EH (cell line): ENCODE measurements at places on chromosomes 11 and 22.

- DNase-seq, result no peak
These were observed 78.3 kb downstream of the EMSY start for GRCh38 chr11:76523147-76523546.

DNA sequence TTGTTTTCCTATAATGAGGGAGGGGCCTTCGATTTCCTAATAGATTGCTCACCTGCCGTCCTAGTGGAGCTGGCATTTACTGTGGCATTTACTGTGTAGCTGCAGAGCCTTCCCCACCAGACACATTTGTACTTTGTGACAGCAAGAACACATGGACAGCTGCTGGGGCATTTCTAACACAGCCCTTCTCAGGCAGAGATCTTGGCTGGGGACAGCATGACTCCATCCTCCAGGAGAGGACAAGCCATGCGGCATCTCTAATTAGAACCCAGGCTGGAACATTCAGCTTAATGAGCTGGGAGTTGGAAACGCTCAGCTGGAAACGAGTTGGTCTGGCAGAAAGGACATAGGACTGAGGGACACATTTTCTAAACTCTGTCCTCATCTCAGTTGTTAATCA is 887.5 kb downstream of the NTM start:
- no peak for DNase-seq

- no peak for DNase-seq
These were observed 405.8 kb downstream of the NTM start for GRCh38 chr11:131776211-131776610.

DNA sequence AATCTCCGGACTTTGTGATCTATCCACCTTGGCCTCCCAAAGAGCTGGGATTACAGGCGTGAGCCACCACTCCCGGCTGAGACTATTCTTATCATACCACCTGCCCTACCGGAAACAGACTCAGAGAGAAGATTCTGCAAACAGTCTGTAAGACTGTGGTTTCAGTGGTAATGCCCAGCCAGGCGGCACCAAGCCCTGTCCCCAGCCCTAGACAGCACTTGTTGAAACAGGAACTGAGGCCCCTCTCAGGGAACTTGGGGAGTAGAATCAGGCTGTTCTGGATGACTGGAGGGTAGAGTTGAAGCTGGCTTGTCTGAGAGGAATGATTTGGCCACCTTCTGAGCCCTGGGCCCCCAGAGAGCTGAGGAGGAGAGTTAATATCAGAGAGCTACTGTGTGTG is 1.3 kb upstream of the INSC start:
- no peak for DNase-seq

DNA sequence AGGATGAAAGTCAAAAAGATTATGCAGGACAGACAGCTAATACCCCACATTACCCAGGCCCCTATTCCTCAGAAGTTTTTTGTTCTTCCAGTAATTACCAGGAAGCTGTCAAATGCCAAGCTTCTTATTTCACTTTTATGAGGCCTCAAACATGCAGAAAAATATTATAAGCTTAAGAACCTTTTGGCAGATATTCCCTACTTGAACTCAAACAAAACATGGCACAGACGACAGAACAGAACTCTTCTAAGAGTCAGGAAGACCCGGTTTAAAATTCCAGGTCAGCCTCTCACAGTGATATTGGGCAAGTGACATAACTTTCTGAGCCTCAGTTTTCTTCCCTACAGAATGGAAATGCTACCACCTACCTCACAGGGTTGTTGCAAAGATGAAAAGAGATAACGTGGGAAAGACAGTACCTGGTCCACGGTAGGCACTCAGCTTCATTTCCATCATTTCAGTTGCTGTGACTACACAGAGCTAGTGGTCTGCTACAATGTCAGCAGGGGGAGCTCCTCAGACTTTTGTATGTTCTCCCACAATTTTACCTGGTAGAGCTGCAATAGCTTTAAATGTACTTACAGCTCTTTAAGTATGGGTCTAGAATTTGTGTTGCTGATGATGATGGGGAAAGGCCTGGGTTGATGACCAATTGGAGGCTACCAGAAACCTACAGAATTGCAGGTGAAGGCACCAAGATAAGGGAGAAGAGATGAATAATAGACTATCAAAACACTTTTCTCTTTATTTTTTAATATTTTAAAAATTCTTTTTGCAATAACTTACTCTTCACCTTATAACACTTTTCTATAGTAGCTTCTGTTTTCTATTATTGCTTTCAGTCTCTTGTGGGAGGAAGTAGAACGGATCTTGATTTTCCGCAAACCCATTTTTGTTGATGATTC is 98.3 kb upstream of the CHRM4 start:
- DNase-seq, result peak; percentile 62

GRCh38 chr11:27754035-27755017 is 54.1 kb upstream of the BDNF start:
- peak; percentile 86 for DNase-seq

GRCh38 chr11:87260811-87261210 is 223.1 kb downstream of the TMEM135 start:
- DNase-seq, result peak; percentile 81

GRCh38 chr22:46578824-46579561 is 41.2 kb upstream of the GRAMD4 start:
- peak; percentile 22 for DNase-seq

- DNase-seq, result peak; percentile 22
These were observed 3.7 kb upstream of the COMT start for GRCh38 chr22:19937616-19938473.

GRCh38 chr11:95155385-95155784 is 65.7 kb downstream of the ENDOD1 start:
- no peak for DNase-seq

GRCh38 chr11:73359930-73360742 is 16.1 kb upstream of the RELT start:
- peak; percentile 37 for DNase-seq

DNA sequence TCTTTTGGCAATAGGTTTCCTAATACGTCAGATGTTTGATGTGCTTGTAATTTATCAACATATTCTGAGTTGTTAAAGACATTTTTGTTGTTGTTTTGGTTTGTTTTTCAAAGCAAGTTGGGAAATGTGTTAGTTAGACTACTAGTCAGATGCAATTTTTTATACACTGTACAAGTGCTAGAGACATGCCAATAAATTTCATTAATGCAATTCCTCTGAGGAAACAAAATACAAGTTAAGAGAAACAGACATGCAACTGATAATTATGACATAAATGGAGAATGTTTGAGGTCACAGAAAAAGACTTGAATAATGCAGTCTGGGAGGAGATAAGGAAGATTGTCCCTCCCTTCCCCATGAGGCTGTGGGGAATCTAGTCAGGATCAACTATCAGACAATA is 5.9 kb downstream of the OR51T1 start:
- DNase-seq, result no peak

DNA sequence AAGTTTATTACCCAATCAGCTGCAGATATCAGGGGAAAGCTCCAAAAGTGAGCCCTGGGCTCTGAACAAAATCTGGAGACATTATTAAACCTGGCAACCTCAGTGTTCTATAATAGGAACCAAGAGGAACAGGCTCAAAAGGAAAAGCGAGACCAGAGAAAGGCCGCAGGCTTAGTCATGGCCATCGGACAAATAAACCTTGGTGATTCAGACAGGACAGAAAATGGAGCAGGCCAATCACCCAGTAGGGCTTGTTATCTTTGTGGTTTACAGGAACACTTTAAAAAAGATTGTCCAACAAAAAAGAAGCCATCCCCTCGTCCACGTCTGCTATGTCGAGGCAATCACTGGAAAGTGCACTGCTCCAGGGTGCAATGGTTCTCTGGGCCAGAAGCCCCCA is 7.7 kb upstream of the PANX1 start:
- DNase-seq, result peak; percentile 87

DNA sequence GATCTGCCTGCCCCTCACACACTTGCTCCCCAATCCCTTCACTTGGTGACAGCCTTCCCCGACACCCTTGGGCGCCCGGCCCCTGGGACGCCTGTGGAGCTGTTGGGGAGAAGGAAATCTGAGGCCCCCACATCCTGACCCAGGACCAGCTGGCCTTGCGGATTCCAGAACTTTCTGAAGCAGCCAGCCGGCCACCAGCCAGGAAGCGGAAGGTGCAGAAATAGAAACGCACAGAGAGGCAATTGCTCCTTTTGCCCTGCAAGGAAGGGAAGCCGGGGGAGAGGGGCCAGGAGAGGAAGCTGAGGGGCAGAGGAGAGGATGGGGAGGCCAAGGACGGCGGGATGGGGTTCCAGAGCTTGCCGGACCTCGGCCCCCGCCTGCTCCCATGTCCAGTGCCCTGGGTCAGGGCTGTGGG is 66.7 kb upstream of the LINC01488 start:
- DNase-seq, result no peak

GRCh38 chr11:116928102-116928777 is 90.8 kb upstream of the APOA1 start:
- no peak for DNase-seq

- DNase-seq, result no peak
These were observed 12.0 kb downstream of the SIPA1 start for GRCh38 chr11:65649656-65650546.

DNA sequence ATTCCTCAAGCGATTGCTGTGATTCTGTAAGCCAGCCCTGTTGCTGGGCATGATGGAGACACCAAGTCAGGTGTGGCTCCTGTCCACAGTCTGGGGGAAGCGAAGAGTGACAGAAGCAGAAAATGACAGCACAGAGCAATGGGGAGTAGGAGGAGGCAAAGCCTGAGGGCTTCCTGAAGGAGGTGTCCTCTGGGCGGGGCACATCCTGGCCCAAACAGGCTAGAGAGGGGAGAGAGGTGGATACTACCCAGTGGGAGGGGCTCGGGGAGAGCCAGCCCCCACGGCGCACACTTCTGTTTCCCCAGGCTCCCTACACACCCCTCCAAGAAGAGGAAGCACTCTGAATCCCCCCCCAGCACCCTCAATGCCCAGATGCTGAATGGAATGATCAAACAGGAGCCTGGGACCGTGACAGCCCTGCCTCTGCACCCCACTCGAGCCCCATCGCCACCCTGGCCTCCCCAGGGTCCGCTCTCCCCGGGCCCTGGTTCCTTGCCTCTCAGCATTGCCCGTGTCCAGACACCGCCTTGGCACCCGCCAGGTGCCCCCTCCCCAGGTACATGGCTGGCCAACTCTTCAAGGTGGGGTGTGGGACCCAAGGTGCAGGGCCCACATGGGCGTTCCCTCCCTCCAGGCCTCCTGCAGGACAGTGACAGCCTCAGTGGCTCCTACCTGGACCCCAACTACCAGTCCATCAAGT is 18.9 kb downstream of the MYRF start:
- DNase-seq, result no peak

DNA sequence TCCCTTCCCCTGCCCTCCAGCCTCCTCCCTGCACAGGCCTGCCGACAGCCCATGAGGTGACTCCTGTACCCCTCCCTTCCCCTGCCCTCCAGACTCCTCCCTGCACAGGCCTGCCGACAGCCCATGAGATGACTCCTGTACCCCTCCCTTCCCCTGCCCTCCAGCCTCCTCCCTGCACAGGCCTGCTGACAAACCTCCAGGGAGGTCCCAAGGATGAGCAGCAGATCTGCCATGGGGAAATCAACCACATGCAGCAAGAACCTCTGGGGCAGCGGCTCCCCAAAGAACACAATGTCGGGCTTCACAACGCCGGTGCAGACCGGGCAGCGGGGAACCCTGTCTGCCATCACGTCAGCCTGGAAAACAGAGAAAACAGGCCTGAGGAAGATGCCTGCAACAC is 12.3 kb downstream of the SIRT3 start:
- DNase-seq, result no peak

- DNase-seq, result peak; percentile 42
These were observed 297.6 kb downstream of the KIRREL3 start for GRCh38 chr11:126702987-126703386.

- DNase-seq, result peak; percentile 82
These were observed 18.1 kb upstream of the INCENP start for GRCh38 chr11:62105667-62106191.

DNA sequence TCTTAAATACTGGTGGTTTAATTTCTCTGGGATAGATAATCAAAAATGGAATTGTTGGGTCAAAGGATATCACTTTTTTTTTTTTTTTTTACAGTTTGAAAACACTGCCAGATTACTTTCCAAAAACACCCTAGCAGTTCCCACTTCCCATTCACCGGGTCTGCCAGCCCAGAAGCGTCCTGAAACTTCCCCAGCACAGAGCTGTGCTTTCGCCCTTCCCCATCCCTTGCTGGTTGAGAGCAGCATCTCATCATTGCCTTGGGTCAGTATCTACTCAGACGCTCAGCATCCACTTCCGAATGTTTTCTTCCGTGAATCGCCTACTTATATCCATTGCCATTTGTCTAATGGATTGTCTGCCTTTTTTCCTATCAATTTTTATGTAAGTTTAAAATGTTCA is 5.5 kb downstream of the CERK start:
- no peak for DNase-seq

DNA sequence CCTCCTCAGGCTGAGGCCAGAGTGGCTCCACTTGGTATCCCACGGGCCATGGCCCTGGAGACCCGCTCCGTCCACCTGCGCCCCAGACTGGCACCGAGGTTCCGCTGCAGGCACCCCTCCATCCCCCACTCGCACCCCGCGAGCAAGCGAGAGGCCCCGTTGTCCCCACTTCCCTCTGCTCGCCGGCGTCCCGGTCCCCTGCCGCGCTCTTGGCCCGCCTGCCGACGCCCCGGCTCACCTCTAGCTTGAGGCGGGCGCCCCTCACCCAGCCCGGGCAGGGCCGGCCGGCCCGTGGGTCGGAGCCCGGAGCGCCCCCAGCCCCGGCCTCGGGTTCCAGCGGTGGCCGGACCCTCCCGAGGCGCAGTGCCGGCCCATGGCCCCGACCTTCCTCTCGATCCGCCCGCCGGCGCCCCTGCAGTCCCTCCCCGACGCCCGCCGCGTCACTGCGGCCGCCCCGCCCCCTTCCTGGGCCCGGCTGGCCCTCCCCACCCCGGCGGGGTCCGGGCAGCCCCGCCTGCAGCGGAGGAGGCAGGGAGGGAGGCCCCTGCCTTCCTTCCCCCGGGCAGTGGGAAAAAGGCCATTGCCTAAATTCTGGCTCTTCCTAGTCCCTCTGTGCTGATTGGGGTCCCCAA is at the start of gene PITPNM1:
Gene PITPNM1 (minus strand): TSS at position 414 of the 632 bp plus-strand sequence. CDS start 1,183 bp downstream, outside the sequence.
- DNase-seq, result peak; percentile 69

DNA sequence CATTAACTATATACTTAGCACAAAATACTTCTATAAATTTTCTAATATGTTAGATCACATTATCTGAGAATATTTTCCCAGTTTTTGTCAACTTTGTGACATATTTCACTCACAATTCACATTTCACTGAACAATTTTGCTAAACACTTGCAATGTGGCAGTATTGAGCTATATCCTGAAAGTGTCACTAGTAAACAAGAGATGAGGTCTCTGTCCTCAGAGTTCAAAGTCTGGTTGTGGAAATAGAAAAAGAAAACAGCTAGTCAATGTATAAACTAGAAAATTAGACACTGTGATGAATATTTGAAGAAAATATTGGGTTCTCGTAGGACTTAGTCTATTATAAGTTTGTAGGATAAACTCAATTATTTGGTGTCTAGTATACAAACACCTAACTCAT is 87.4 kb upstream of the CHORDC1 start:
- no peak for DNase-seq
